ENCODE measurements at places on chromosomes 12 and 14.
A peak's percentile ranks its signal among the peaks of the same experiment; 100 is the strongest.

DNA sequence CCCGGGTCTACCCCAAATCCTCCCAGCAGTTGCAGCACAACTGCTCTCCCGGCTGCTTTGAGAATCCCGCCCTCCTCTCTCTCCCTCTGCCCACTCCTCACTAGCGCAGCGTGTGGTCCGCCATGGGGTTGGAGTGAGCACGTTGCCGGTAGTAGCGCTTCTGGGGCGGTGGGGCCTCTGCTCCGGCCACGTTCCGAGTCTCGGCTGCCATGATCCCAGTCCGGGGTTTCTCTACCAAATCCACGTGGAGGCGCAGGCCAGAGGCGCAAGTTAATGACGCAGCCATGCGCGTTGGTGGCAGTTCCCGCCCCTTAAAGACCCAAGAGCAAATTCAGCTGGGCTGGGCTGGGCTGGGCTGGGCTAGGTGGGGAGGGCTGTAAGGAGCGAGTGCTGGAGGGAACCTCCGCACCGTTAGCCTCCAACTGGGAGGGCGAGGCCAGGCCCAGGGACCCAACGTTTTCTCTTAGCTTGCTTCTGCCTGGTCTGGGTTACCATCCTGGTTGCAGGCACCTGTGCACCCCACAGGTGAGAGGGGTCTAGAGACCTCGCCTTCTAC, at the start of gene METTL1:
METTL1 (minus strand) TSS at position 233 of the 556 bp plus-strand sequence; CDS start at position 211, 22 bp downstream.
- peak; percentile 94 for DNase-seq

- DNase-seq: no peak
Measured at GRCh38 chr12:82461836-82462235, 103.5 kb downstream of the METTL25 start.

GRCh38 chr12:19198272-19198671, 68.7 kb downstream of the PLEKHA5 start:
- DNase-seq: no peak

GRCh38 chr12:48125985-48126384, 6.8 kb downstream of the PFKM start:
- DNase-seq: no peak

GRCh38 chr14:101075025-101075800, 171.7 kb upstream of the RTL1 start:
- no peak for DNase-seq

- no peak for DNase-seq
Measured at GRCh38 chr12:99567072-99567471, 80.5 kb upstream of the GARIN6 start.

GRCh38 chr12:25071366-25071765, 122.5 kb upstream of the BCAT1 start:
- no peak for DNase-seq

DNA sequence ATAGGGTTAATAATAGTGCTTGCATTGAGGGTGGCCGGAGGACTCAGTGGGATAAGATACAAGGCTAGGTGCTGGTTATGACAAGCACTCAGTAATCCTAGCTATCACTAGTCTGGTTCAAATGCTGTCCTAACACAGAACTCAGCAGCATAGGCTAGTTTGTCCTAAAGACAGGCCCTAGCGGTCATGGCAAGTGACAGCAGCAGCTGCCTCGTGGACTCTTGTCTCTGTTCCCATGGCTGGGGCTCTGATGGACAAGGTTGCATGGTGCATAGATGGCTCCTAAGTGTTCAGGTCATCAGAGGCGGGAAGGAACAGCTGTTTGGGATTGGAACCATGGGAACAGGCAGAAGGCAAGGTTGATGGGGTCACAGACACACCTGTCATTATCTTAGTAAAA, 42.4 kb upstream of the IGF1 start:
- DNase-seq: no peak

GRCh38 chr14:54000341-54000811, 43.8 kb upstream of the BMP4 start:
- no peak for DNase-seq

- no peak for DNase-seq
Measured at GRCh38 chr14:24322672-24323071, 11.4 kb downstream of the LTB4R start.

Measured in hippocampal formation (tissue), 2 donors.